Activated CD8-positive, alpha-beta T cell treated with anti-CD3 and anti-CD28 coated beads for 36 hours (primary cell): ENCODE measurements at places on chromosomes 12 and 14. TPM values are rescaled to one million over a fixed set of nuclear protein-coding genes. Genes with fewer than 3 reads are reported as not detected.

- H3K27me3 ChIP-seq = no peaks in the 10 kb centered on the region
- H3K27ac ChIP-seq = peak overlapping the region; percentile 79
- H3K4me3 ChIP-seq = no peak overlapping the region
- DNase-seq = no peak
- peaks cover 57% of the 10 kb centered on the region for H3K36me3 ChIP-seq
- H3K4me1 ChIP-seq = peaks cover 83% of the 10 kb centered on the region
Observed at GRCh38 chr14:101827286-101827685, 65.8 kb downstream of the PPP2R5C start.

DNA sequence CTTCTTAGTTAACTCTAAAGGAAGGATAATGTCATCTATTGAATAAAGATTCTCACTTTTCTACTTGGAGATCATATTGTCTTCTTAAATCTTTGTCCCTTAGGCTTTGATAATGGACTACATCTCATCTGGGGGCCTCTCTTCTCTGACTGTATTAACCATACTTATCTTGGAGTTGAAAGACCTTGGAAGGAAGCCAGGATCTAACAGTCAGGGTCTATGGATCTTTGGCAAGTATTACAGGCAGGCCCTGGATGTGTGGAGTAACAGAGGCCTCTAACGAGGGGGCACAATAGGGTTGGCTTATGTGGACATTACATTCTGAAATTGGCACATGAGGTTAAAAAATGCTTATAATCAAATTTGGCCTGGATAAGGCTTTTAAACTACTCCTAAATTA lies 513.8 kb downstream of the NRXN3 start:
- H3K27ac ChIP-seq = no peak overlapping the region
- H3K27me3 ChIP-seq = peaks cover 2% of the 10 kb centered on the region
- no peaks in the 10 kb centered on the region for H3K36me3 ChIP-seq
- no peak for DNase-seq

DNA sequence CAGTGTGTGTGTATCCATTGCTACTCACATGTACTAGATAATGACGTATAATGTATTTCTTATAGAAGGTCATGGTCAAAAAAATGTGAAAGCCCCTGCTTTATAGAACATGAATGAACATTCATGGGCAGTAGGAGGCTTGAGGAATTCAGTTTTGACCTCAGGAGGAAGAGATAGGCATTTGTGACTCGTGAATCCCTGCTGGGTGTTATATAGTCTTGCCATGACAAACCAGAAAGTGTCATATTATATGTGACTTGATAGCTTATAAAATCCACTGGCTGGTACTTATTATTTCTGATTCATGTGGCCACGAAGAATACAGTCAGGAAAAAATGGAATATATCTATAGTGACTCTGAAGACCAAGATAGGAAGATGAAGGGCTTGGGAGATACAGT lies 287.6 kb downstream of the CEP128 start:
- H3K4me3 ChIP-seq = no peak overlapping the region
- no peak overlapping the region for H3K27ac ChIP-seq
- no peaks in the 10 kb centered on the region for H3K4me1 ChIP-seq
- H3K27me3 ChIP-seq = no peaks in the 10 kb centered on the region
- peaks cover 15% of the 10 kb centered on the region for H3K36me3 ChIP-seq
- DNase-seq = no peak

DNA sequence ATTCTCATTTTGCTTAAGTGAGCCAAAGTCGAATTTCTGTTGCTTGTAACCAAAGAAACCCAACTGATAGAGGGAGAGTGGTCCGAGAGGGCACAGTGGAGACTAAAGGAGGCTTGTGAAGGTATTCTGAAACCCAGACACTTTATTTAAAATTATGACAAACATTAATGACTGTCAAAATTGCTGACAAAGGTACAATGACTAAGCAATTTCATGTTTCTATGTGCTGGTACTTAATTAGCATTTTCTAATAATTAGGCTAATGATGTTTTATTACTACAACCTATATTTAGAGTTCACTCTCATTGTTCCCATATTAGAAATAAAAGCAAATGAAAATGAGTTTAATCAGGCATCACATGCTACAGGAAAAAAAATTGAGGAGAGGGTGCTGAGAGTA lies 116.4 kb downstream of the PTGER2 start:
- H3K4me1 ChIP-seq = peaks cover 10% of the 10 kb centered on the region
- peaks cover 4% of the 10 kb centered on the region for H3K36me3 ChIP-seq
- no peaks in the 10 kb centered on the region for H3K27me3 ChIP-seq

DNA sequence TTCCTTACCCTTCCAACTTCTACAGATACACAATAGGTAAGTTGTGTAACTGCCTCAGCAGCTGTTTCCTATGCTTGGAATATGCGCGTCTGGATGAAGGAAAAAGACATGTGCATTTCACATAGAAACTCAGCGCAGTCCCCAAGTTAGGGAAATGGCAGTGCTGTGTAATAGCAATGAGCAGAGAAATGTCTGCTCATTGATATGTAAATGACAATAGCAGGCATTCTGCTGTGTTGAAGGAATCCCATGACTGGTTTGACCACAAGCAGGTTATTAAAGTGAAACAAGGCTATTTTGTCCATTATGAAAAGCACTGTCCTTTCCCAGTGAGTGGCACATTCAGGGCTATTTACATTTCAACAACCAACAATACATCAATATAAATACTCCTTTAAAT lies 106.6 kb downstream of the BTG1 start:
- H3K27me3 ChIP-seq = no peaks in the 10 kb centered on the region
- no peak for DNase-seq
- H3K27ac ChIP-seq = no peak overlapping the region
- H3K4me3 ChIP-seq = no peak overlapping the region
- peaks cover 3% of the 10 kb centered on the region for H3K36me3 ChIP-seq

GRCh38 chr14:34012978-34013720 lies 62.3 kb upstream of the EGLN3 start:
- H3K4me1 ChIP-seq = peaks cover 12% of the 10 kb centered on the region
- DNase-seq = peak; percentile 13

- DNase-seq = peak; percentile 45
- no peaks in the 10 kb centered on the region for H3K27me3 ChIP-seq
- peaks cover 35% of the 10 kb centered on the region for H3K4me1 ChIP-seq
- H3K27ac ChIP-seq = peak overlapping the region; percentile 97
Observed at GRCh38 chr14:39175445-39176262, 600 bp downstream of the PNN start.

- DNase-seq = no peak
- no peak overlapping the region for H3K4me3 ChIP-seq
- no peaks in the 10 kb centered on the region for H3K4me1 ChIP-seq
- H3K27me3 ChIP-seq = peaks cover 2% of the 10 kb centered on the region
- no peak overlapping the region for H3K27ac ChIP-seq
Observed at GRCh38 chr12:59828521-59828920, 232.7 kb downstream of the SLC16A7 start.

GRCh38 chr12:68980476-68981212 lies 47.7 kb upstream of the CPM start:
- no peak overlapping the region for H3K27ac ChIP-seq
- peaks cover 3% of the 10 kb centered on the region for H3K27me3 ChIP-seq
- peaks cover 3% of the 10 kb centered on the region for H3K36me3 ChIP-seq
- peaks cover 3% of the 10 kb centered on the region for H3K4me1 ChIP-seq
- no peak overlapping the region for H3K4me3 ChIP-seq
- no peak for DNase-seq

DNA sequence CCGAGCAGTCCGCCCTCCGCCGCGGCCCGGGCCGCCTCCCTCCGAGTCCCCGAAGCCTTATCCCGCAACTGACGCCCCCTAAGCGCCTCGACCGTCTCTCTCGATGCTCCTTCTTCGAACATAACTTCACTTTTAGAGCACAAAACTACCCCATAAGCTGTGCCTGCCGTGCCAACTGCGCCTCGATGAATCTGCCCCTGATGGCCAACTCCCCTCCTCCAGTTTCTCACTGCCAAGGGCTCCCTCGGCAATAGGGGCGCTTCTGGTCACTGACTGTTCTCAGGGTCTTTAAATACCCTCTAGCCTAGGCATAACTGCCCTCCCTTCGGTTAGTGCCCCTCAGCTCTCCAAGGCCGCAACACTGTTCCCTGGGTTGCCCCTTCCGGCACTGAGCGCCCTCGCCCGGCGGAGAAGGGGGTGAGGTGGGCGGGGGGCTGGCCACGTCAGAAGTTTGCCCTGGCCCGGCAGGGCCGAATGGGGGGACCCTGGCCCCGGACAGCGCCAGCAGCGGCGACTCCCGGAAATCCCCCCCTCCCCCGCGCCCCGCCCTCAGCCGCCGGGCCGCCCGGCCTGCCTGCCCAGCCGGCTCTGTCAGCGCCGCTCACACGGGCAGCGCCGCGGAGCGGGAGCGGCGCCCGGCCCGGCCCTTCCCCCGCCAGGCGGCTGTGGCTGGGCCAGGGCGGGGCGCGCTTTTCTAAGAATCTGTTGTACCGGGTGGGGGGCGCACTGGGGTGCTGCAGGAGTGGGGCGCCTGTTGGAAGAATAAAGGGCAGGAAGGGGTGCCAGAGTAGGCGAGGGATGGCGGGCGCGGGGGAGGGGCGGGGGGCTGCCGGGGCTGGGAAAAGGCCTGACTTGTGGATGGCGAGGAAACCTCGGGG lies 10.6 kb downstream of the RARG start:
- peaks cover 4% of the 10 kb centered on the region for H3K36me3 ChIP-seq
- peak overlapping the region; percentile 96 for H3K27ac ChIP-seq
- DNase-seq = peak; percentile 66
- H3K27me3 ChIP-seq = no peaks in the 10 kb centered on the region
- peak overlapping the region; percentile 92 for H3K4me3 ChIP-seq

- no peak overlapping the region for H3K4me3 ChIP-seq
- H3K27me3 ChIP-seq = no peaks in the 10 kb centered on the region
- peak overlapping the region; percentile 79 for H3K27ac ChIP-seq
- H3K4me1 ChIP-seq = peaks cover 65% of the 10 kb centered on the region
Observed at GRCh38 chr12:54988402-54989054, 4.0 kb upstream of the TESPA1 start.

GRCh38 chr14:67704484-67705089 lies 2.9 kb downstream of the RDH12 start:
- H3K4me3 ChIP-seq = no peak overlapping the region
- peaks cover 2% of the 10 kb centered on the region for H3K27me3 ChIP-seq
- H3K4me1 ChIP-seq = no peaks in the 10 kb centered on the region
- H3K36me3 ChIP-seq = no peaks in the 10 kb centered on the region
- H3K27ac ChIP-seq = no peak overlapping the region
- peak; percentile 44 for DNase-seq

GRCh38 chr14:85315733-85316290 lies 214.1 kb upstream of the FLRT2 start:
- H3K27ac ChIP-seq = no peak overlapping the region
- no peaks in the 10 kb centered on the region for H3K36me3 ChIP-seq
- no peaks in the 10 kb centered on the region for H3K27me3 ChIP-seq

DNA sequence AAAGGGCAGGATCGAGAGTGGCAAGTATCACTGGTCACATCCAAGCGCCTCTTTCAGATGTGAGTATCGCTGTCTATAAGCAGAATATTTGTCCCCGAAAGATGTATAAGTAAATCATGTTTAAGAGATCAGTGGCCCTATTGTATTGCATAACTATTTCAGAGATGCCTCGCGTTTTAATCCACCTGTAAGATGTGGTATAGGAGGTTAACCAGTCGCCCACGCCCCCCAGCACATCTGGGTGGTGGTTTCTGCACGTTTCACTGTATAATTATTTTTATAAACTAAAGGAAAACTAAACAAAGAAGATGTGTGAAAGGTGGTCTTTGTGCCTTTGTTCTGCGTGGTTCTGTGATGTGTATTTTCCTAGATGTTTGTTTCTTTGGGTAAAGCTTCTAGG lies 28.9 kb downstream of the RIMBP2 start:
- H3K4me3 ChIP-seq = no peak overlapping the region
- no peaks in the 10 kb centered on the region for H3K4me1 ChIP-seq
- peaks cover 7% of the 10 kb centered on the region for H3K27me3 ChIP-seq
- no peaks in the 10 kb centered on the region for H3K36me3 ChIP-seq

GRCh38 chr12:68622250-68622649 lies 11.6 kb downstream of the RAP1B start:
- H3K27ac ChIP-seq = peak overlapping the region; percentile 84
- H3K36me3 ChIP-seq = peaks cover 75% of the 10 kb centered on the region
- DNase-seq = no peak
- peak overlapping the region; percentile 2 for H3K4me3 ChIP-seq

DNA sequence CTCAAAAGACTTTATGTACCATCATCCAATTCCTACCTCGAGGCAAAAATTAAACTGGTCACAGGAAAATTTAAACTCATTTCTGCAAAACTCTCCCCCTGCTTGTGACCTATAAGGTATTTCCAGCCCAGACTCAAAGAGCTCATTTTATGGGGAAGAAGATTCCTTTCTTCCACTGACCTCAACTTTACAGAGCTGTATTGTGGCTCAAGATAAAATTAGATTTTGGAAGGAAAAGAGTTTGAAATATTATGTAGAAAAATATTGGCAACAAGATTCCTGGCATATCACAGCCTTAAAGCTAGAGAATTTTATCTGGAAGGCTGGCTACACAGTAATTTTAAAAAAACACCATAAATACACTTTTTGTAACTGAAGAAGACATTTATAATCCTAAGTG lies 91.7 kb downstream of the STXBP6 start:
- DNase-seq = no peak
- no peak overlapping the region for H3K4me3 ChIP-seq
- H3K27me3 ChIP-seq = peaks cover 10% of the 10 kb centered on the region
- H3K27ac ChIP-seq = no peak overlapping the region

DNA sequence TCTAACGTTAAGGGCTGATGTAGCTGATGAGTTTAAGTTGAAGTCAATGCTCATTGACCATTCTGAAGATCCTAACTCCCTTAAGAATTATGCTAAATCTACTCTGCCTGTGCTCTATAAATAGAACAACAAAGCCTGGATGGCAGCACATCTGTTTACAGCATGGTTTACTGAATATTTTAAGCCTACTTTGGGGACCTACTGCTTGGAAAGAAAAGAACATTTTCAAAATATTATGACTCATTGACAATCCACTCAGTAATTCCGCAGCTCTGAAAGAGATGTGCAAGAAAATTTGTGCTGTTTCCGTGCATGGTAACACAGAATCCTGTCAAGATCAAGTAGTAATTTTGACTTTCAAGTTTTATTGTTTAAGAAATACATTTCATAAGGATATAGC lies 35.0 kb upstream of the NAV3 start:
- H3K4me3 ChIP-seq = no peak overlapping the region
- no peaks in the 10 kb centered on the region for H3K36me3 ChIP-seq
- H3K27me3 ChIP-seq = no peaks in the 10 kb centered on the region
- no peak for DNase-seq
- no peaks in the 10 kb centered on the region for H3K4me1 ChIP-seq
- no peak overlapping the region for H3K27ac ChIP-seq

GRCh38 chr14:26412421-26412820 lies 185.4 kb downstream of the NOVA1 start:
- no peak for DNase-seq
- H3K4me1 ChIP-seq = no peaks in the 10 kb centered on the region
- H3K36me3 ChIP-seq = no peaks in the 10 kb centered on the region
- no peak overlapping the region for H3K27ac ChIP-seq
- no peaks in the 10 kb centered on the region for H3K27me3 ChIP-seq

OVCH1 gene
- not detected for total RNA-seq

CMA1 gene
- 0.34 TPM for total RNA-seq

TBC1D30 gene
- total RNA-seq = 0.72 TPM

KRT3 gene
- not detected for total RNA-seq

RPGRIP1 gene
- total RNA-seq = not detected

SRRM4 gene
- not detected for total RNA-seq
